ENCODE measurements at places on chromosomes 5 and 9.

DNA sequence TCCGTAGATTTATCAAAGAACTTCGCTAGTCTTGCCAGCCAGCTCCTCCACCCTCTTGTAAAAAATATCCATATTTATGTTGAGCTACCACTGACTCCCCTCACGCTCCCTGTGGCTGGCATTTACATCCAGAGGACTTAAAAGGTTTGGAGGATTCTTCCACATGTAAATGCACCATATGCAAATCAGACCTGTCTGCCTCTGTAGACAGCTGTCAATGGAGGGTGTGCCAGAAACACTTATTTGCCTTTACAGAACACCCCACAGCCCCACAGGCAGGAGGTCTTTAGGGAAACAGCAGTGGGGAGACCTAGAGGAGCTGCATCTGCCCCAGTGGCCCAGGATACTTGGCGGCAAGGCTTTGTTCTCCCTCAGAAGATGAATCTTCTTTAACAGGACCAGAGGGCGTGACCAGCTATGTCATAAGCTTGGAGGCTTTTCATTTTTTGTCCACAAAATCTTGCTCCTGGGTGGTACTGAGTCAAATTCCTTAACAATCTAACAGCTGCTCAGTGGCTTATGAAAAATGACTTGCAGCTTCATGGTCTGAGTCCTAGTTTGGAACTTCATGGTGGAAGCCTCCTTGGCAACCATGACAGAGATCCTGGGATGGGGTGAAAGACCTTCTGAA lies 535.8 kb downstream of the EBF1 start:
- no peaks in the 10 kb centered on the region for H3K36me3 ChIP-seq
- H3K27me3 ChIP-seq = no peaks in the 10 kb centered on the region
- DNase-seq = no peak
- 0 out of 2 replicates have a peak, but pooled peaks cover 2% of the 10 kb centered on the region for H3K4me1 ChIP-seq

- no peak for DNase-seq
- no peak overlapping the region for H3K4me3 ChIP-seq
- no peaks in the 10 kb centered on the region for H3K4me1 ChIP-seq
- H3K27me3 ChIP-seq = peaks cover 5% of the 10 kb centered on the region
- no peaks in the 10 kb centered on the region for H3K36me3 ChIP-seq
Observed at GRCh38 chr5:42807722-42808447, 3.8 kb downstream of the SELENOP start.

DNA sequence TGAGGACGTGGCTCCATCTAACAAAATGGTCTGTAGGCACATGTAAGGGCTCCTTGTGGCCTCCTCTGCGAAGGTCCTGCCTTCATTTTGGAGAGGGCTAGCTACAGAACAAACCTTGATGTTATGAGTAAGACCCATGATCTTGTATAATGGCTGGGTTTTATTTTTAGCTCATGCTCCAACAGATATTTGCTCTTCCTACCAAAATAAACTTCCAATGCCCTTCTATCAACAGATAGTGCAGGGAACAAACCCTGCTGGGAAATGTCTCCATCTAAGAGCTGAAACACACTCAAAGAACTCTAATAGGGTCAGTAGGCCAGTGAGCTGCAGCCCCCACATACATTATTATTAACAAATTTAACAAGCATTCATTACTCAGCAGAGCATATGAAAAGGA lies 189.5 kb downstream of the LURAP1L start:
- no peaks in the 10 kb centered on the region for H3K36me3 ChIP-seq
- no peak for DNase-seq
- no peaks in the 10 kb centered on the region for H3K27me3 ChIP-seq
- peaks cover 8% of the 10 kb centered on the region for H3K4me1 ChIP-seq
- no peak overlapping the region for H3K27ac ChIP-seq
- H3K4me3 ChIP-seq = no peak overlapping the region

DNA sequence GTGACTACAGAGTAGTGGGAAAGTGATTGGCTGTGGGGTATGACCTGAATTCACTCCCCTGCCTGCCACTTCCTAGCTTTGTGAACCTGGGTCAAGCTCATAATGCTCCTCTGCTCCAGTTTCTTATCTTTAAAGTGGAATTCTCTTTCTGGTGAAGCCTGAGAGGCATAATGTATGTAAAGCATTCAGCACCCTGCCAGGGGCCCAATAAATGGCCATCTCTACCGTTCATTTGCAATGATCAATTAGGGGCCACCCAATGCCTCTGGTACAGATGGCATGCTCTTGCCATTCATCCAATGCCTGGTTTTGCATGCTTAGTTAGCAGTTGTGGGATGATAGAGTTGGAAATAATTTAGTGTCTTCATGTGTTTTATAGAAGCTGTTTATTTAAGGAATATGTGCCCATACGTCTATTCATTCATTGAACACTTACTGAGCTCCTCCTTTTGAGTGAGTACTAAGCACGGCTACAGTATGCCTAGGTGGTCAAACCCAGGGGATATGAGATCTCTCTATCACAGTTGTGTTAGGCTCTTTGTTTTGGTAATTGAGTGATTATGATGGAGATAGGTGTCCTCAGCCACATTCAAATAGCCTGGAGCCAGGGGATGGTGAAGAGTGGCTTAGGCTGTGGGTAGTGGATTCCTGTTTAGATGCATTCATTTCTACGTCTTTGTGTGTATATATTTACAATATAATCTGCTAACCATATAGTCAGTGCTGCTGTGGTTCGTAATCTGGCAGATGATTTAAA lies 15.3 kb downstream of the ZNF462 start:
- no peaks in the 10 kb centered on the region for H3K27me3 ChIP-seq
- no peaks in the 10 kb centered on the region for H3K36me3 ChIP-seq
- H3K27ac ChIP-seq = no peak overlapping the region

GRCh38 chr5:129903466-129904101 lies 681 bp upstream of the CHSY3 start:
- no peaks in the 10 kb centered on the region for H3K36me3 ChIP-seq
- H3K27me3 ChIP-seq = no peaks in the 10 kb centered on the region
- no peak overlapping the region for H3K27ac ChIP-seq
- DNase-seq = no peak

DNA sequence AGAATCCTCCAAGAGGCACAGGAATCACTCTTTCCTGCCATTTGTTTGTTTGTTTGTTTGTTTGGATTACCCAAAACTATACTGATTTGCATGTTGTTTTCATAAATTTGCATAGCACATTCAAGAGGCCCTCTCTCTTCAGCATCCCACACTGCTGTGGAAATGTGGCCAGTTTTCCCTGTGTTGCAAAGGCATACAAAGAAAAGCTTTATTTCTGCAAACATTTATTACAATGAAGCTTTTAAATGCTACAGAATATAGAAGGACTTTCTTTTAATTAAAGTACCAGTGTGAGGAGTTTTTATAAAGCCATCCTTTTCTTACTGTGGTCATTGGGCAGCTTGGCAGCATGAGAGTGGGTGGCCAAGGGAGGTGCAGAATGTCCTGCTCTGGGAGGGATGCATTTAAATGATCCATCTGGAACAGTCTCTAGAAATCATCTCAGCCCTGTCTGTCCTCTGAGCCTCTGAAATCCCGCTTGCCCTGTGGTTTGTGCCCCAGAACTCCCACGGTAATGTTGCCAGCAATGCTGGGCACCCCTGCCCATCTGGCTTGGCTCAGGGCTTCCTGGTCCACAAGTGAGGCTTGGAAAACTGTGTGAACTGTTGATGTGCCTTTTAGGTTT lies 356.8 kb upstream of the KIF2A start:
- H3K36me3 ChIP-seq = no peaks in the 10 kb centered on the region
- DNase-seq = no peak
- H3K4me1 ChIP-seq = no peaks in the 10 kb centered on the region

GRCh38 chr5:115816226-115817081 lies at the start of gene CDO1:
TSS of gene CDO1 (minus strand) at chr5:115816659. CDS start at chr5:115816397, 262 bp downstream.
- H3K4me1 ChIP-seq = no peaks in the 10 kb centered on the region
- DNase-seq = no peak
- H3K27me3 ChIP-seq = no peaks in the 10 kb centered on the region
- no peak within 1 kb of the TSS for H3K27ac ChIP-seq

DNA sequence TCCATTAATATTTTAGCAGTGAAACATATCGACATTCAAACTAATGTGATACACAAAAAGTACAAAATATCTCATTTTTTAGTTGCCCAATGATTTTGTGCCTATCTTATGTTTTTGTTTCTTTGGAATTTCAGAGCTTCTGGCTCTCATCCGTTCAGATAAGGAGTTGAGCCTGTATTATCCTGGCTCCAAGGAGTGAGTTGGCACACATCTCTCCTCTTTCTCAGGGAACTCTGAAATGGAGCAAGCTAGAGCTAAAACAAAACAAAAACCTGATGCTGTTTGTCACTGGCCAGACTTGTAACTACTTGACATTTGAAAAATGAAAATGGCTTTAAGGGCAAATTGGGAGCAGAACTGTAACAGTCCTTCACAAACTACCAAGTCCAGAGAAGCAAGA lies 131.3 kb upstream of the SLC28A3 start:
- no peaks in the 10 kb centered on the region for H3K27me3 ChIP-seq
- no peaks in the 10 kb centered on the region for H3K4me1 ChIP-seq
- H3K4me3 ChIP-seq = no peak overlapping the region
- no peak overlapping the region for H3K27ac ChIP-seq
- DNase-seq = no peak
- H3K36me3 ChIP-seq = no peaks in the 10 kb centered on the region

GRCh38 chr9:105886136-105886535 lies 191.8 kb downstream of the TMEM38B start:
- no peak for DNase-seq
- H3K27me3 ChIP-seq = no peaks in the 10 kb centered on the region
- no peak overlapping the region for H3K27ac ChIP-seq
- no peaks in the 10 kb centered on the region for H3K36me3 ChIP-seq

GRCh38 chr5:1507961-1508658 lies 15.7 kb downstream of the LPCAT1 start:
- H3K36me3 ChIP-seq = peaks cover 65% of the 10 kb centered on the region
- H3K27me3 ChIP-seq = no peaks in the 10 kb centered on the region
- H3K4me1 ChIP-seq = no peaks in the 10 kb centered on the region
- no peak overlapping the region for H3K4me3 ChIP-seq
- DNase-seq = no peak
- H3K27ac ChIP-seq = no peak overlapping the region

DNA sequence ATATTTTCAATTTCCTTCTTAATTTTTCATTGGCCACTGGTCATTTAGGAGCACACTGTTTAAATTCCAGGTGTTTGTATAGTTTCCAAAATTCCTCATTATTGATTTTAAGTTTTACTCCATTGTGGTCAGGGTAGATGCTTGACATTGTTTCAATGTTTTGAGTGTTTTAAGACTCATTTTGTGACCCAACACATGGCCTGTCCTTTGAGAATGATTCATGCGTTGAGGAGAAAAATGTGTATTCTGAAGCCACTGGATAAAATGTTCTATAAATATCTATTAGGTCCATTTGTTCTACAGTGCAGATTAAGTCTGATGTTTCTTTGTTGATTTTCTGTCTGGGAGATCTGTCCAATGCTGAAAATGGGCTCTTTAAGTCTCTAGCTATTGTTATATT lies 24.4 kb upstream of the FNIP1 start:
- H3K4me3 ChIP-seq = no peak overlapping the region
- no peaks in the 10 kb centered on the region for H3K27me3 ChIP-seq
- no peaks in the 10 kb centered on the region for H3K4me1 ChIP-seq
- H3K36me3 ChIP-seq = no peaks in the 10 kb centered on the region
- no peak overlapping the region for H3K27ac ChIP-seq

DNA sequence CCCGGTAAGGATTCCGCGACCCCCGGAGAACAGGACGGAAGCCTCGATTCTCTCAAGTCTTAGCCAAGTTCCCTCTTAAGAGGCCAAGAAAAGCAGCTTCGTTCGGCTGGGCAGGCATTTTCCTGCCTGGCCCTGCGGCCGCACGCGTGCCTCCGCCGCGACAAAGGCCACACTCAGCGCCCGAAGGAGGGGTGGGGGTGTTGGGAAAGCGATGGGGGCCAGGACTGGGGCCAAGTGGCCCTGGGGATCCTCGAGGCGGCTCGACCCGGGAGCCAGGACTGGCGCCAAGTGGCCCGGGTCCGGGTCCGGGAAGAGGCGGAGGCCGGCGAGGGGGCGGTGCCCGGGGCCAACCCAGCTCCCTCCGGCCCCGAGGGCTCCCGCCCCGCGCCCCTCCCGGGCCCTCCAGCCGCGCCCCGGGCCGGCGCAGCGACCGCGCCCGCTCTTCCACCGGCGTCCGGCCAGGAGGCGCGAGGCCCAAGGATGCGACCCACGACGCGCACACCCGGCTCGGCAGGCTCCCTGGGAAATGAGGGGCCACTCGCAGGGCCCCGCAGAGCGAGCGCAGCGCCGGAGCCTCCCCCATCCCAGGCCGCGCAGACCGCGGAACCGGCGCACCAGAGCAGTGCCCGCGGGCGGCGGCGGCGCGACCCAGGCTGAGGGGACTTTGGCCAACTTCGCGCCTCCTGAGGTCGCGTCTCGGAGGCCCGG lies 756 bp downstream of the VAV2 start:
- H3K4me3 ChIP-seq = no peak overlapping the region
- no peaks in the 10 kb centered on the region for H3K4me1 ChIP-seq
- H3K27me3 ChIP-seq = no peaks in the 10 kb centered on the region
- H3K36me3 ChIP-seq = no peaks in the 10 kb centered on the region
- H3K27ac ChIP-seq = no peak overlapping the region

GRCh38 chr9:17648516-17648915 lies 69.7 kb downstream of the SH3GL2 start:
- H3K4me1 ChIP-seq = no peaks in the 10 kb centered on the region
- H3K27ac ChIP-seq = no peak overlapping the region
- no peak for DNase-seq
- no peaks in the 10 kb centered on the region for H3K36me3 ChIP-seq
- no peaks in the 10 kb centered on the region for H3K27me3 ChIP-seq
- no peak overlapping the region for H3K4me3 ChIP-seq

DNA sequence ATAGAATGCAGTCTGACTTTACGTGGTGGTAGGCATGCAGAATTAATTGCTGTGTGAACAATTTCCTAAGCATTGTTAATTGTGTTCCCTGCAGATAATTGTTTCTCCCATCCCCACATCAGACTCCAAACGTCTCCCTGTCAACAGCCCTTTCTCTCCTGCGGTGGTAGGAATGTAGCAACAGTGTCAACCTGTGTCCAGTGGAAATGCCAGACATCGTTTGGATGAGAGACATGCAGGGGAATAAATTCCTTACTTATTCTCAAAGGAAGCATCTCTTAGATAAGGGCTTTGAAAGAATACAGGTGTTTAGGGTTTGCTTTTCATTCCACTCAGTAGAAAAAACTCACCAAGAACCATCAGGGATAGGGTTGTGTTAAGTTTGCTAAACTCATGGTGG lies 245.3 kb upstream of the WWC1 start:
- H3K27me3 ChIP-seq = no peaks in the 10 kb centered on the region
- DNase-seq = no peak
- no peak overlapping the region for H3K4me3 ChIP-seq
- H3K4me1 ChIP-seq = no peaks in the 10 kb centered on the region
- H3K36me3 ChIP-seq = no peaks in the 10 kb centered on the region
- no peak overlapping the region for H3K27ac ChIP-seq

DNA sequence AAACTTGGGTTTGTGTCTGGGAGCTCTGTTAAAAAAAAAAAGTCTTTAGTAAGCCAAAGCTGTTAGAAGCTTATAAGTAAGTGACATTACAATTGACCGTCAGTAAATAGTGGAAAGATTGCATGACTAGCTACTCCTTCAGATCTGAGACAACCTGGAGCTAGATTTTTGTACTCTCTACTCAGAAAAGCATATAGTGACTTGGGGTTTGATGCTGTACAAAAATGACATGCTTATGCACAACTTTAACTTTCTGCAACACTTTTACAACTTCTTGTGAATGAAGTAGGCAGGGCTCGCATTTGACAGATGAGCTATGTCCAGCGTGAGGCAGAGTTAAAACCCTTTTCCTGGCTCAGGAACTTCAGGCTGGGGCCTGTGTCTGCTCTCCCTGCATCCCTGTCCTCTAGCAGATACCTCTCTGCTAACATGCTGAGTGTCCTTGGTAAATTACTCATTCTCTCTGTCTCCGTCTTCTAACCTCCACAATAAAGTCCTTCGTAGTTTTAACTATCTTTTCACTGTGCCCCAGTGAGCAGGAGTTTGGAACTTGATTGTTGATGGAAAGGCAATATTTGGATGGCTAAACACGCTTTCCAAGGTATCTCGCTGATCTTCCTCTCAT lies 471 bp upstream of the GHR start:
- no peak overlapping the region for H3K4me3 ChIP-seq
- no peak for DNase-seq
- H3K27ac ChIP-seq = no peak overlapping the region
- H3K36me3 ChIP-seq = no peaks in the 10 kb centered on the region
- H3K4me1 ChIP-seq = no peaks in the 10 kb centered on the region
